ENCODE measurements at places on chromosomes 4 and X.

DNA sequence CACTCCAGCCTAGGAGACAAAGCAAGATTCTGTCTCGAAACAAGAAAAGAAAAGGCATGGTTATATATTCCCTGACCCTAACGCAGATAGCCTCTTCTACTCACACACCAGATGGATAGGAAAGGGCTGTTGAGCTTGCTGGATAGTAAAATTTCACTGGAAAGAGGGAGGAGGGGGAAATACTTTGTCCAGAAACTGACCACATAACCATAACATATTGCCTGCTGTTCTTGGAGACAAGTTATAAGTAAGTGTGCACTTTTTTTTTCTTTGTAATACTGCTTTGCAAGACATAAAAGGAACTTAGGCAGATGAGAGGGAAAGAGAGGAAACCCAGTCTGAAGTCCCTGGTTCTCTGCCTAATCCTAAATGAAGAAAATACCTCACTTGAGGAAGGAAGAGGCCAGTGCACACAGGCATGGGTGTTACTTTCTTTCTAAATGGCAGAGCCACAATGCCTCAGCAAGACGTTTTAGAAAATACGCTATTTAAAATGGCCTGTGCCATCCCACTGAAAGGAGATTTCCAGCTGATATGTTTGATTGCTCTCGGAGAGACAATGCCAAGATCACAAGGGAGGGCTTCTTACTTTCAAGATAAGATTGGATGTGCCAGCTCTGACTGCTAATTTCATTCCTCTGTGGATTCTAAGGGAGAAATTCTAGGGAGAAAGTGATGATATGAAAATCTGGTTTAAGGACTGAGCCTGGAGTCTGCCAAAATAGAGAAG is 140.6 kb downstream of the DCTD start:
- no peak for DNase-seq

GRCh38 chr4:123297836-123298235 is 98.8 kb upstream of the SPRY1 start:
- DNase-seq: no peak

DNA sequence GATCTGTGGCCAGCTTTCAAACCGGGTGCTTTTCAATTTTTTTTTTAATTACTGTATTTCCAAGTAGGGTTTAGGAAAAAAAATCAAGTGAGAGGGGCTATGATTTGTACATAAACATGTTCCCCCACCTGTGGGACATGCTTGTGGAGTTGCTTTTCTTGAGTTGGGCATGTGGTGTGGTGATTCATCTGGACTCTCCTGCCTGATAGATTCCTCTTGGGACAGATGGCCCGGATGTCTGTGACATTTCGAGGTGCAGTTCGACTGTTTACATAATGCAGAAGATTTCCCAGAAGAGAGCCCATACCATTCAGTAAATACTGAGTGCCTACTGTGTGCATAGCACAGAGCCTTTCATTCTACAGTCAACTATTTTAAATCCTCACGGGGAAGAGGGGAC is 49.9 kb downstream of the DOCK11 start:
- no peak for DNase-seq

GRCh38 chr4:70759126-70759525 is 37.4 kb downstream of the RUFY3 start:
- DNase-seq: no peak

DNA sequence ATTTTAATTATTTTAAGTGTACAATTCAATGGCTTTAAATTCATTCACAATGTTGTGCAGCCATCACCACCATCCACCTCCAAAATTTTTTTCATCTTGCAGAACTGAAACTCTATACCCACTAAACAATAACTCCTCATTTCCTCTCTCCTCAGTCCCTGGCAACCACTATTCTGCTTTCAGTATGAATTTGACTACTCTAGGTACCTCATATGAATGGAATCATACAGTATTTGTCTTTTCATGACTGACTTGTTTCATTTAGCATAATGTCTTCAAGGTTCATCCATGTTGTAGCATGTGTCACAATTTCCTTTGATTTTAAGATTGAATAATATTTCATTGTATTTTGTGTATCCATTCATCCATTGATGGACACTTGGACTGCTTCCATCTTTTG is 46.9 kb downstream of the KIF4A start:
- DNase-seq: no peak

Measured in CD4-positive, alpha-beta T cell treated with Interferon gamma for 1 hour (primary cell).